Astrocyte (in vitro differentiated cells and primary cell): ENCODE measurements at places on chromosomes 3 and 15. TPM values are rescaled to one million over a fixed set of nuclear protein-coding genes. Genes with fewer than 3 reads are reported as not detected.

Gene ANKRD63
- total RNA-seq, result not detected in 2 replicates

Gene ITPKA
- 1.0 and 1.2 TPM in 2 replicates for total RNA-seq

Gene TM4SF4
- total RNA-seq, result not detected in 2 replicates

Gene FAM107A
- total RNA-seq, result not detected in 2 replicates

Gene RETNLB
- total RNA-seq, result not detected in 2 replicates

Gene TRAT1
- not detected in 2 replicates for total RNA-seq

Gene RPP25
- 4.1 and 4.7 TPM in 2 replicates for total RNA-seq

Gene RAB43
- total RNA-seq, result 34.5 and 35.0 TPM in 2 replicates

Gene GNB4
- total RNA-seq, result 83.7 and 85.7 TPM in 2 replicates

Gene PRICKLE2
- 84.4 and 101 TPM in 2 replicates for total RNA-seq

Gene GP5
- 0.10 TPM in 1 of 2 replicates, not detected in the other for total RNA-seq

Gene TXNRD3
- total RNA-seq, result 7.6 and 11.1 TPM in 2 replicates

Gene NOX5
- total RNA-seq, result 0.09 and 0.14 TPM in 2 replicates

Gene KIF15
- total RNA-seq, result 0.82 and 1.5 TPM in 2 replicates

- H3K4me1 ChIP-seq, result peaks cover 14% of the 10 kb centered on the region
- no peak for DNase-seq
- H3K36me3 ChIP-seq, result no peaks in the 10 kb centered on the region
- H3K4me3 ChIP-seq, result no peak overlapping the region
- no peaks in the 10 kb centered on the region for H3K27me3 ChIP-seq
- H3K27ac ChIP-seq, result no peak overlapping the region
These were observed 4.0 kb downstream of the MAP2K1 start for GRCh38 chr15:66390678-66391077.

GRCh38 chr3:174362556-174362955, 496.6 kb upstream of the NAALADL2 start:
- H3K4me3 ChIP-seq, result no peak overlapping the region
- H3K27me3 ChIP-seq, result no peaks in the 10 kb centered on the region
- H3K36me3 ChIP-seq, result no peaks in the 10 kb centered on the region

DNA sequence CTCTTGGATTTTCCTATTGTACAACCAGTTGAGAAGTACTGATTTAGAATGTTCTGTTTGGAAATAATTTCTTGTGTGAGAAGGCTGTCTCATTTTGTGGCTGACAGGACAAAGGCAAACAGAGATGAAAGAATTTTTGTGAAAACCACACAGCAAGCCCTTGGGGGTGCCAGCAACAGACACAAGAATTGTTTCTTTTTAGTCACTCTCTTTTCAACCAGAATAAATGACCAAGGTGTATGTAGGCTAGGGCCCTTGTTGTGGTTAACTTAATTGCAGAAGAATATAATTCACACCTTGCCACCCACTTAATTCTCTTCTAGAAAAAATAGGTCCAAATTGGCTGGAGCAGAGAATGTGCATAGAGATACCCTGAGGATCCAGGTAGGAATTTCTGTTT, 329.4 kb upstream of the TBC1D5 start:
- H3K27ac ChIP-seq, result no peak overlapping the region
- peak; percentile 28 for DNase-seq
- no peaks in the 10 kb centered on the region for H3K27me3 ChIP-seq
- no peaks in the 10 kb centered on the region for H3K4me1 ChIP-seq
- H3K4me3 ChIP-seq, result no peak overlapping the region
- no peaks in the 10 kb centered on the region for H3K36me3 ChIP-seq

DNA sequence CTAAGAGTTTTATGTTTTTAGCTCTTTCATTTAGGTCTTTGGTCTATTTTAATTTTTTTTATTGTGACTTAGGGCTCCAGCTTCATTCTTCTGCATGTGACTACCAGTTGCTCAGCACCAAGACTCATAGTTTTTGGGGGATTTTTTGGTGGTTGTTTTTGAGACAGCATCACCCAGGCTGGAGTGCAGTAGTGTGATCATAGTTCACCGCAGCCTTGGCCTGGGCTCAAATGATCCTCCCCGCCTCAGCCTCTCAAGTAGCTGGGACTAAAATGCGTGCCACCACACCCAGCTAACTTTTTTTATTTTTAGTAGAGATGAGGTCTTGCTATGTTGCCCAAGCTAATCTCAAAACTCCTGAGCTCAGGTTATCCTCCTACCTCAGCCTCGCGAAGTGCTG, 19.4 kb downstream of the CDV3 start:
- no peaks in the 10 kb centered on the region for H3K27me3 ChIP-seq
- DNase-seq, result no peak
- no peak overlapping the region for H3K27ac ChIP-seq

GRCh38 chr15:68210821-68211655, 5.9 kb upstream of the CALML4 start:
- no peaks in the 10 kb centered on the region for H3K36me3 ChIP-seq
- no peaks in the 10 kb centered on the region for H3K27me3 ChIP-seq
- H3K27ac ChIP-seq, result no peak overlapping the region
- H3K4me1 ChIP-seq, result peaks cover 13% of the 10 kb centered on the region

GRCh38 chr3:190566043-190566933, 52.4 kb downstream of the IL1RAP start:
- no peaks in the 10 kb centered on the region for H3K36me3 ChIP-seq
- H3K4me1 ChIP-seq, result peaks cover 11% of the 10 kb centered on the region
- peak; percentile 100 for DNase-seq
- H3K27me3 ChIP-seq, result no peaks in the 10 kb centered on the region
- peak overlapping the region; percentile 92 for H3K27ac ChIP-seq

DNA sequence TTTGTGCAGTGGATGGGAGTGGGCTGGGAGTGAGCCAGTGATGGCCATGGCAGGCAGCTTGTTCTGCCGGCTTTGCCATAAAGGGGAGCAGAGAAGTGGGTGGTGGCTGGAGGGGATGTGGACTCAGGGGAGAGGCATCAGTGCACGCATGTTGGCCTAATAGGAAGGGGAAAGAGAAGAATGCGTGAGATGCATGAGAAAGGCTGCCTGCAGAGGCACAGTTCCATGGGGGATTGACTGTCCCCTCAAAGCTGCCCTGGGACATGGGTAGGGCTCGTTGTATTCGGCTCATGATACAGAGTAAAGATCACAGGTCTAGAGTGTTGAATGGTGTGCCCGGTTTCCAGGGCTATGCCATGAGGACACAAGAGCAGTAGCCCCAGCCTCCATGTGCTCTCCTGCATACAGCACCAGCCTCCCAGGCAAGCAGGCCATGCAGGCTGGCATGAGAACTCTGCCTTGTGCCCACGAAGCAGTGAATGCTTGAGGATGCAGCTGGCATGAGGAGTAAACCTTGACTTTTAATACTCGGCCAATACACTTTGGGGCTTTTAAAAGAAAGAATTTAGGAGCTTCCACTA, 68.0 kb upstream of the SNRPA1 start:
- H3K4me1 ChIP-seq, result peaks cover 2% of the 10 kb centered on the region
- no peaks in the 10 kb centered on the region for H3K27me3 ChIP-seq
- H3K36me3 ChIP-seq, result no peaks in the 10 kb centered on the region
- no peak for DNase-seq

- H3K4me1 ChIP-seq, result peaks cover 4% of the 10 kb centered on the region
- no peak for DNase-seq
- no peaks in the 10 kb centered on the region for H3K27me3 ChIP-seq
- H3K27ac ChIP-seq, result no peak overlapping the region
- H3K4me3 ChIP-seq, result no peak overlapping the region
These were observed 4.5 kb upstream of the SCG5 start for GRCh38 chr15:32636908-32637567.

- H3K36me3 ChIP-seq, result no peaks in the 10 kb centered on the region
- no peak overlapping the region for H3K27ac ChIP-seq
- DNase-seq, result no peak
- H3K4me1 ChIP-seq, result peaks cover 3% of the 10 kb centered on the region
These were observed 8.0 kb upstream of the CBLB start for GRCh38 chr3:105876780-105877327.

DNA sequence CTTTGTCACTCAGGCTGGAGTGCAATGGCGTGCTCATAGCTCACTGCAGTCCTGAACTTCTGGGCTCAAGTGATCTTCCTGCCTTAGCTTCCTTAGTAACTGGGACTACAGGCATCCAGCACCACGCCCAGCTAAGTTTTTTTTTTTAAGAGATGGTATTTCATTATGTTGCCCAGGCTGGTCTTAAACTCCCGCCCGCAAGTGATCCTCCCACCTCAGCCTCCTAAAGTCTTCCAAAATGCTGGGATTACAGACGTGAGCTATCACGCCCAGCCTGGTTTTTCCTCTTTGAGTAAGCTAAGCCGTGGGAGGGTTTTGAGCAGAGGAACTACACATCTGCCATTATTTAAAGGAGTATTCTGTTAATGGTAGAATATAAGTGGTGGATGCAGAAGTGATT, 7.4 kb upstream of the LRRFIP2 start:
- H3K27ac ChIP-seq, result no peak overlapping the region
- peaks cover 23% of the 10 kb centered on the region for H3K4me1 ChIP-seq
- DNase-seq, result no peak
- no peak overlapping the region for H3K4me3 ChIP-seq
- no peaks in the 10 kb centered on the region for H3K27me3 ChIP-seq
- H3K36me3 ChIP-seq, result no peaks in the 10 kb centered on the region

DNA sequence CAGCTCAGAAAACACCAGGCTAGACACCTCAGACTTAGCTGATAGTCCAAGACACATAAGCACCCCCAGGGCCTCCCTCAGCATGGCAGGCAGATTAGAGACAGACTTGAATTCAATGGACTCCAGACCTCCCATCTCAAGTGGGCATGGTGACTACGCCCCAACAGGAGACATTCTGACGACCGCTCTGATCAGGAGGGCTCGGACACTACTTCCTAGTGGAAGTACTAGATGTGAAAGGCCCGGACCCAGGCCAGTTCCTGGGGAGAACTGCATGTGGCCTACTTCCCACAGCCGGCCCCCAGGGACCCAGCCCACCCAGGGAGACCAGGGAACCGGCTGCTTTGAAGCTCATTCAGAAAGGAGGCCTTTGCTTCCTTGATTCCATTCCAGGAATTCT, 16.9 kb downstream of the POC1A start:
- no peak for DNase-seq
- H3K27me3 ChIP-seq, result no peaks in the 10 kb centered on the region
- no peak overlapping the region for H3K27ac ChIP-seq
- no peak overlapping the region for H3K4me3 ChIP-seq
- H3K36me3 ChIP-seq, result no peaks in the 10 kb centered on the region
- no peaks in the 10 kb centered on the region for H3K4me1 ChIP-seq

DNA sequence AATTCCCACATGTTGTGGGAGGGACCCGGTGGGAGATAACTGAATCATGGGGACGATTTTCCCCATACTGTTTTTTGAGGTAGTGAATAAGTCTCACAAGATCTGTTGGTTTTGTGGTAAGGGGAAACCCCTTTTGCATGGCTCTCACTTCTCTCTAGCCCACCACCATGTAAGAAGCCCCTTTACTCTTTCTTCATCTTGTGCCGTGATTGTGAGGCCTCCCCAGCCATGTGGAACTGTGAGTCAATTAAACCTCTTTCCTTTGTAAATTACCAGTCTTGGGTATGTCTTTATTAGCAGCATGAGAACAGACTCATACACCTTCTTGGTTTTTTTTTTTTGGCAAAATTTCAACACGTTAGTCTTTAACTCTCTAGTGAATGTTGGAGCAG, 18.1 kb downstream of the ARL8B start:
- DNase-seq, result no peak
- no peaks in the 10 kb centered on the region for H3K36me3 ChIP-seq
- H3K4me3 ChIP-seq, result no peak overlapping the region
- H3K27ac ChIP-seq, result no peak overlapping the region
- peaks cover 12% of the 10 kb centered on the region for H3K4me1 ChIP-seq

GRCh38 chr3:7781395-7781794, 720.2 kb upstream of the LMCD1 start:
- no peak overlapping the region for H3K27ac ChIP-seq
- H3K4me1 ChIP-seq, result peaks cover 4% of the 10 kb centered on the region
- no peak overlapping the region for H3K4me3 ChIP-seq
- H3K36me3 ChIP-seq, result no peaks in the 10 kb centered on the region
- no peaks in the 10 kb centered on the region for H3K27me3 ChIP-seq

DNA sequence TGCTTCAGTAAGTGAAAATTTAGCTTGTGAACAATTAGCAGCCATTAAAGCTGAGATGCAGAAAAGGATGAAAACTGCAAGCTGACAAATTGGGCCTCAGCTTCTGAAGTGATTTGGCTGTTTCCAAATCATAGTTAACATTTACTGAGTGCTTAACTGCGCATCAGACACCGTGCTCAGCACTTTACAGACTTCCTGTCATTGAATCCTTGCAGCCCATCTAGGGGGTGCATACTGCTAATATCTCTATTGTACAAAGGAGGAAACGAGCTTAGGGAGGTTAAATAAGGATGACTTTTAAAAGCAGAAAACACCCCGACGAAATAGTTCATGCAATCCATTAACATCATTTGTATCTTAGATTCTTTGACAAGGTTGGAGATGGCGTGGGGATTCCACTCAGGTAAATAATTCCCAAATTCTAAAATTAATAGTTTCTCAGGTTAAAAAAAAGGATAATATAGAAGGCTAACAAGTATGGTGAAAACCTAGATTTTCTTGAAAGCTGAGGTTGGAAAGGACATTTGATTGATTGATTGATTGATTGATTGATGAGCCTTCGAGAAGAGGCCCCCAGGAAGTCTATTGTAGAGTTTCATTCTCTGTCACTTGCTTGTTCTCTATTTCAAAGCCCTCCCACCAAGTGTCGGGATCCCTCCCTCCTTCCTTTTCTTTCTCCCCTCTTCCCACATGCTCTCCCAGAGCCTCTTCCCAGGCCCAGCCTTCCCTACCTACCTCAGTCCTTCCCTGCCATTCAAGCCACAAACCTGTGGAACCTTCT, 23.5 kb upstream of the EPHB3 start:
- H3K36me3 ChIP-seq, result no peaks in the 10 kb centered on the region
- no peaks in the 10 kb centered on the region for H3K4me1 ChIP-seq
- no peak for DNase-seq
- H3K4me3 ChIP-seq, result no peak overlapping the region
- H3K27ac ChIP-seq, result no peak overlapping the region

- no peaks in the 10 kb centered on the region for H3K4me1 ChIP-seq
- DNase-seq, result no peak
- H3K27ac ChIP-seq, result no peak overlapping the region
- H3K36me3 ChIP-seq, result no peaks in the 10 kb centered on the region
These were observed 49.3 kb downstream of the PEAK1 start for GRCh38 chr15:77370580-77370979.

GRCh38 chr15:90205886-90206285, 4.8 kb downstream of the SEMA4B start:
- H3K4me3 ChIP-seq, result no peak overlapping the region
- no peak overlapping the region for H3K27ac ChIP-seq

- H3K27ac ChIP-seq, result no peak overlapping the region
- peaks cover 33% of the 10 kb centered on the region for H3K4me1 ChIP-seq
- DNase-seq, result no peak
- H3K4me3 ChIP-seq, result no peak overlapping the region
These were observed 89.0 kb downstream of the CHSY1 start for GRCh38 chr15:101162701-101163483.

DNA sequence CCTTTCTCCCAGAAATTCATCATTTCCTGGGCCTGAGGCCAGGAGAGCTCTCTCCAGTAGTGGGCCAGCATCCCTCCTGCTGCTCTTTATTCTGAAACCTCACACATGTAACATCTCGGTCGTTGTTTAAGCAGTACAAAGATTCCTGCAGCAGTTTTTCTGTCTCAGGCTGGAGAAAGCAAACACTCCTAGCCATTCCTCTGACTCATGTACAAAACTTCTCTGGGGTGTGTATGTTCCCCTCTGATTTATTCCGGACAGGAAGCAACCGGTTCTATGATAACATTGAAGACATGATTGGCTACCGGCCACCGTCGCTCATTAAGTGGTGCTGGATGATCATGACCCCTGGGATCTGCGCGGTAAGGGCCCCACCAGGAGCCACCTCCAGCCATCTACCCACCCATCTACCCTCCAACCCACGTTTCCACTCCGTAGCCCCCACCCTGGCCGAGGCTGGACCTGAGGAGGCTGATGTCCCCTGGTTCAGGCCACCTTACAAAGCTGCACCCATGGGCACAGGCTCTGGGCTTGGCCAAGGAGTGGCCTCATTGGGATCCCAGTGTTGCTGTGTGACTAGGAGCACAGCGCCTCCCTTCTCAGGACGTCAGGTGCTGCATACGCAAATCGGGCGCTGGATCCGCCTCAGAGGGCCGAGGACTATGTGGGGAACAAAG, 58.6 kb upstream of the SLC6A1 start:
- H3K27ac ChIP-seq, result peak overlapping the region; percentile 36
- peaks cover 16% of the 10 kb centered on the region for H3K4me1 ChIP-seq
- H3K27me3 ChIP-seq, result no peaks in the 10 kb centered on the region
- DNase-seq, result peak; percentile 68
